Fibroblast of skin of right biceps (primary cell): ENCODE measurements at places on chromosomes 2 and 18.

GRCh38 chr2:81835321-81836000 is 1530.9 kb upstream of the LRRTM1 start:
- peak; percentile 79 for DNase-seq

GRCh38 chr2:55063226-55063625 is 13.0 kb upstream of the RTN4 start:
- no peak for DNase-seq

DNA sequence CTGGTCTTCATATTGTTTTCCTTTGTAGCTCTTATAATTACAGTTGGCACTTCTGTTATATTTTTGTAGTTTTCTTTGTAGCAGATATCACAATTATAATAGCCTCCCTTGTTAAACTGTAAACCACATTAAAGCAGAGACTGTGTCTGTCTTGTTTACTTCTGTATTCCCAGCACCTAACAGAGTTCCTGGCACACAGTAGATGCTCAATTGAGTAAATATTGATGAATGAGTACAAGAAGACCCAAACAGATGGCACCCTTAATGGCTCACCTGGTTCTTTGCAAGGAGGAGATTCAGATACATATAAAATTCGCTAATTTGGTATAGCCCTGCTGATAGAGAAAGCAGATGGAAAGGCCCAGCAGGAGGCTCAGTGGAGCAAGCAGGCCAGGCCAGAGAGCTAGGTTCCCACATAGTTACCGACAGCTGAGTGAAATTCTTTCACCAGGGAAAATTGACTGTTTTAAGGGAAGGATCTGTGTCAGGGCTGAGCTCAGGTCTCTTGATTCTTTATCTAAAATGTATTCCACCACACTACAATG is 120.1 kb downstream of the NUP35 start:
- no peak for DNase-seq

DNA sequence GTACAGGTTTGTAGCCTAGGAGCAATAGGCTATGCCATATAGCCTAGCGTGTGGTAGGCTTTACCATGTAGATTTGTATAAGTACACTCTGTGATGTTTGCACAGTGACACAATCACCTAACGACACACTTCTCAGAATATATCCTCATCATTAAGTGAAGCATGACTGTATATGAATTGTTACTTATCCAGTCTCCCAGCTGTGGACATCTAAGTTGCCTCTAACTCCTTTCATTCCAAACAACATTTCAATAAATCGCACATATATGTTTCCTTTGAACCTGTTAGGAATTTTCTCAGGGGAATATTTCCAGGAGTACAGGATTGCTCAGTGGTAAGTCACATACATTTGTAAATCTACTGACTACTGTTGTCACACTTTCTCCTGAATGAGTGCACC is 90.0 kb downstream of the ARHGAP15 start:
- no peak for DNase-seq

GRCh38 chr2:188845692-188846091 is 128.5 kb upstream of the COL3A1 start:
- no peak for DNase-seq

- no peak for DNase-seq
These were observed 118.4 kb downstream of the TSN start for GRCh38 chr2:121873864-121874263.

DNA sequence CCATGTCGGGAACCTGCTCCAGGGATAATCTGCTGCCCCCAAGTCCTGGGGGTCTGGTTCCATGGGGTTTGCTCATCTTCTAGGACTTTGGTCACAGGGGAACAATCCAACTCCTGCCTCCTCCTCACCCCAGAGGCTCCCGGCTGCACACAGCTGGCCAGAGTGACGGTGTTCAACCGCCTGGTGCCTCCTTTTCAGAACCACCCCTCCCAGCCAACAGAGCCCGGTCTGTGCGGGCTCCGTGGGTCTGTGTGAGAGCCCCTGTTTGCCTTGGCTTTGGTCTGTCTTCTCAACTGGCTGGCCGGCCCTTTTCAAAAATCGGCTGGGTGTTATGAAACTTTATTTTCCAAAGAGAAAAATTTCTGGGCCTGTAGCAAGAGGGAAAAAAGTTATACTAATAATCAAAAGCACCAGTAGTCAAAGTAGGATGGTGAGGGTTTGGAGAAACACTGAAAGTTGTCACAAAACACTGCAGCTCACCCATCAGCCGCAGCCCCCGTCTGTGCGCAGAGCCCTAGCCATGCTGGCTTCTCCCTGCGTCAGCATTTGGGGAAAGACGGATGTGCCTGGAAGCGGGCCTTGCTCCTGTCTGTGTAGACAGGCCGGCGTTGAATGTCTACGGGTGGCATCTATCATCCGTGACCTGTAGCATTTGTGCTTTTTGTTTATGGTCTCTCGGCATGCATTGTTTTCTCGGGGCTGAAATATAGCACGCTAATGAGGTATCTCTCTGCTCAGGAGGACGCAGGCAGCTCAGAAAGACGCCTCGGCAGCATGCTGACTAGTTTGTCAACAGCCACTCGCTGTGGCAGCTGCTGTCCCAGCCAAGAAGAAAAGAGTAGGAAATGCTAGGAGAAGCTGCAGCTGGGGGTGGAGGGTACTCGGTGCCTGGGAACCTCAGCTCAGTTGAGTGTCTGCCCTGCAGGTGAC is 138.6 kb downstream of the GLI2 start:
- DNase-seq: no peak

GRCh38 chr2:215654148-215654819 is 218.4 kb upstream of the FN1 start:
- peak; percentile 85 for DNase-seq

DNA sequence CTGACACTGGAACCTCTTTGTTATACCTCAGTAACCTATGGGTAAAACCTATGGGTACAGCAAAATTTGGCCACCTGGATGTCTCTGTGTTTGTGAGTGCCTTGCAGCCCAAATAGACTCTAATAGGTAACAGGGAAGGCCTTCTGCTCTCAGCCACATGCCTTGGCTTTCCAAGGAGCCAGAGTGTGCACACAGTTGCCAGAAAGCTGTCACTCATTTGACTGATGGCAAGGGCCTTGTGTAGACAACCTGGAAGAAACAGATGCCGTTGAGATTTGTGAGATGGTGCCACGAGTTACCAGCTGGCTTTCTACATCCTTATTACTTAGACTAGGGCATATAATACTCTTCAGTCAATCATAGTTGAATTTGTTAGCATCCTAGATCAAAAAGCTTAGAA is 90.1 kb upstream of the RAB12 start:
- no peak for DNase-seq
